NCI-H2107 (cell line): ENCODE measurements at places on chromosomes 4 and X.

GRCh38 chr4:37040816-37041215 is 203.7 kb upstream of the NWD2 start:
- no peak for DNase-seq

DNA sequence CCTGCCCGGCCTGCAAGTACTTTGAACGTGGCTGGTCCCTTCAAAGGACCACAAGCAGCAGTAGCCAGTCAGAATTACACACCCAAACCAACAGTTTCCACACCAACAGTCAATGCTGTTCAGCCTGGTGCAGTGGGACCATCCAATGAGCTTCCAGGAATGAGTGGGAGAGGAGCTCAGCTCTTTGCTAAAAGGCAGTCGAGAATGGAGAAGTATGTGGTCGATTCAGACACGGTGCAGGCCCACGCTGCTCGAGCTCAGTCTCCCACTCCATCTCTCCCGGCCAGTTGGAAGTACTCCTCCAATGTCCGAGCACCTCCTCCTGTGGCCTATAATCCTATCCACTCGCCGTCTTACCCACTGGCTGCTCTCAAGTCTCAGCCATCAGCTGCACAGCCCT is 104.4 kb upstream of the MYOZ2 start:
- no peak for DNase-seq

GRCh38 chr4:44916411-44916810 is 190.1 kb upstream of the GNPDA2 start:
- no peak for DNase-seq

GRCh38 chr4:82524570-82525152 is 37.1 kb downstream of the TMEM150C start:
- DNase-seq: no peak

DNA sequence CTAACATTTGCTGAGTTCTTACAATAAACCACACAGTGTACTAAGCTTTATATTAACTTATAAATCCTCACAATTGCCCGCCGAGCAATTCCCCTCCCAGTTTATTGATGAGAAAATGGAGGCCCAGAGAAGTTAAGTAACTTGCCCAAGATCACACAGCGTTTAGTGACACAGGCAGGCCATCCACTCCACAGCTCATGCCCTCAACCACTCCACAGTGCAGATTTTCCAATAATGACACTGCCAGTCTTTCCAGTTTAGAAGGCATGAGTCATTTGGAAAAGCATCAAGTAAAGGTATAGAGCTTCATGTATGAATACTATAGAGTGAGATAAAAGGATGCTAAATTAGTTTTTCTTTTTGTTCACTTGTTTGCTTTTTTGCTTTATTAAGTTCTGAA is 208.5 kb downstream of the CAMK2D start:
- no peak for DNase-seq

- DNase-seq: no peak
These were observed 728.9 kb downstream of the PCDH18 start for GRCh38 chr4:136803433-136803832.

GRCh38 chrX:2582667-2583066 is 81.9 kb upstream of the DHRSX start:
- DNase-seq: no peak

DNA sequence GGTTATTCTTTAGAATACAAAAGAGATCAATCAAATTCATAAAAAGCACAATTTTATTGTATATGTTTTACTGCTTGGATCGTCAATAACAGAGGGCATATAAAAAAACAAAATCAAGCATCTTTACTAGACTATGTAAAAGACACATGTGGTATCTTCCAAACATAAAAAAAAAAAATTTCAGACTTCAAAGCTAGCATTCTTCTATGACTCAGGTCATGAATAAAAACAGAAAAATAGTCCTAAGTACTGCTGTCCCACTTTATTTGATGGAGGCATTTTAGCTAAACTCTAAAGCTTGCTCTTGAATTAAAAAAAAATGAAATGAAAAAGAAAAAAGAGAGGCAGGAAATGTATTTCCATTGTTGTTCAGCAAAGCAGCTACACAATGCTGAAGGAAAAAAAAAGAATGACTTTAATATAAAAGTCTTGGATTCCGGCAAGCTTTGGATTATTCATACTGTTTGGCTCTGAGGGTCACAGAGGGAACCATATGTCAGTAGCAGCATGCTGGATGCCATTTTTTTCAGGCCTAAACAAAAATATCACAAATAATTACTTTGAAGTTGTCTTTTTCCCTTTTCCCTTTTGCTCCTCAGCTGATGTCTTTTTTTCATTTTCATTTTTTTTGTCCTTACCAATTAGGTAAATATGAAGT is 249.1 kb upstream of the DIAPH2 start:
- DNase-seq: no peak

DNA sequence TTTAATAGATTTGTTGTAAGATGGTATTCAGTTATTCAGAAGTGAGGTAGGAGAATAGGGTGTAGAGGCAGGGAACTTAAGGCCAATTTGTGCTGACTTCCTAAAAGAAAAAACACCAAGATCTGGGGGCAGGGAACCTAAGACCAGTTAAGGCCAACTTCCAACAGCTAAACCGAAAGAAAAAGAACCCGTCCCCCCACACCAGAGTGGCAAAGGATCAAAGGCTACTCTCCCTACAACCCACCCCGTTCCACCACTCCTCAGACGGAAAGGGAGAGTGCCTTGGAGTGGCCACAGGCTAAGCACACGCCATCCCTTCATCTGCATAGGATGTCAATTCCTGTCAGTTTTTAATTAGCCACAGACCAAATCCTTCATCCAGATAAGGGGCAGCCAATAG is 3.7 kb upstream of the ZNF718 start:
- no peak for DNase-seq

GRCh38 chrX:43975796-43976195 is 2.6 kb upstream of the NDP start:
- no peak for DNase-seq

- no peak for DNase-seq
These were observed 460.3 kb downstream of the ZIC3 start for GRCh38 chrX:138026211-138026610.
